Putamen (tissue), 1 donor: ENCODE measurements at places on chromosomes 6 and 20.

DNA sequence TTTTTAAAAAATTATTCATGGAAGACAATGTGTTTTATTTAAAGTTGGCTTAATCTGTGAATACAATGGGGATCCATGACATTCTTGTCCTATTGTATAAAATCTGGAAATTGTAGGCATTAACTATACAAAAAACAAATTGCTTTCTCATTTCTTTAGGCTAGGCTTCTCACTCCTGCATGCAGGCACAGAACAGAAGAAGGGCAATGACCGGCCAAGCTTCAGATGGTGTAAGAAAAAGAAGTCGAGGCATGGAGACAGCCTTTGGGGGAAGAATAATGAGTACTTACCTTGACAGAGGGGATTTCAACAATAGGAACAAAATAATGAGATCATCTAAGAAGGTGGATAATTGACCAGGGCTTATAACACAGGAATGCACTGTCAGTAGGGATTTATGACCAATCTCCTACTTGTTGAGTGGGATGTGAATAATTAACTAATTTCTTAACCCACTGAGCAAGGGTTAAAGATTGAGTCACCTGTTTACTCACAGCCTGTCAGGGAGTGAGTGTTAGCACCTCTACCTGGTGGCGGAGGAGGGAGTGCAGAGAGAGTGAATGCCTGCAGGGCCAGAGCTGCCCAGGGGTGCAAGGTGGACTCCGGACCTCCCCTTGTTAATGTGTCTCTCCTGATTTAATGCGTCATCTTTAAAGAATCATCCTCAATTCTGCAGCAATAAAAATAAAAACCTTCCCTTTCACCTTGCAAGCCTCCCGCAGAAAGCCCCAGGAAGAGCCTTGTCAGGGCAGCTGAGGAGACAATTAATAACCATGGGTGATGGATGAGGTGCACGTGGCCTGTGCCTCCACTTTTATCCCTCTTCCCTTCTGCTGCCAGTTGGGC is 3.9 kb downstream of the SLC22A2 start:
- DNase-seq, result no peak

DNA sequence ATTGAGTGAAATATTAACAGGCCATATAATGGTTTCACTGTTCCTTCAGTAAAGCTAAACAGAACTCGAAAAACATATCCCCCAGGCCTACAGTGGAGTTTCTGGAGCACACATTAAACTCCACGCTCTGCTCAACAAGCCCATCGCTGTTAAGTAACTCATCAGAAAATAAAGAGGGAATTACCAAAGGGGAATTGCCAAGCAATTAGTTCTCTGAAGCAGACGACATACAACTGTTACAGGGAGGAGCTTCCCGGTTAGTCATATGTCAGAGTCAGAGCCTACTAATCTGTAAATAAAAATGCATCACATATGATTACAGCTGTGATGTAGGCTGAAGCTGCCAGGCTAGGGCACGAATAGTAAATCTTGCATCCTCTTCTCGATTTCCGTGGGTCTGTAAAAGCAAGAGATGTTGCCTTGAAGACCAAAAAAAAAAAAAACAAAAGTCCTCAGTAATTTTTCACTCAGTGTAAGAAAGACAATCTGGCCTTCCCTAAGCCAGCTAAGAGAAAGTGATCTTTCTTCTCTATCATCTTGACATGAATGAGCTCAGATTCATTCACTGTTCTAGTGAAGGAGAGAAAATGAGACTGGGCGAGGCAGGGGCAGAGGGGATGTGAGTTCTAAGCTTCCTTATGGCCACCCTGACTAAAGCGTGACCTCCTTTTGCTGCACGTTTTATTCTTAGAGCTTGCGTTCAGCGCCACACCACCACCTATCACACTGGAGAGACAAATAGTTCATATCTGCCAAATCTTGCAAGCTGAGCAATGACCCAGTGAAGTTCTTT is 13.8 kb downstream of the ATXN1 start:
- no peak for DNase-seq

DNA sequence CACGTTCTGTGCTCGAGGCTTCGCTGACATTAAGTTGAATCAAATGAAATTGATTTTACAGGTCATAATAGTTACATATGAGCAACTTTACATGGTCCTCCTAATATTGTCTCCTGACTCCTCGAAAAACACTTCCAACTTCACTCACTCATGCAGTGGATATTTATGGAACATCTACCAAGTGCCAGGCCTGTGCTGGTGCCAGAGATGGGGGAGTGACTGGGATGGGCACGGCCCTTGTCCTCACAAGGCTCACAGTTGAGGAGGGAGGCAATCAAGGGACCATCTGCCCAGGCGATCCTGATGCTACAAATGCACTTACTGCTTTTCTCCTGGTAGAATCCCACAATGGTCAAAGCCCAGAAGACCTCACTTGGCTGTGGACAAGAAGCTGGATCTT is 426.4 kb downstream of the PREX1 start:
- DNase-seq, result no peak

- no peak for DNase-seq
These were observed 91.8 kb downstream of the TRMT11 start for GRCh38 chr6:126077810-126078776.

- DNase-seq, result no peak
These were observed 17.6 kb upstream of the SYNJ2 start for GRCh38 chr6:157964100-157964499.

DNA sequence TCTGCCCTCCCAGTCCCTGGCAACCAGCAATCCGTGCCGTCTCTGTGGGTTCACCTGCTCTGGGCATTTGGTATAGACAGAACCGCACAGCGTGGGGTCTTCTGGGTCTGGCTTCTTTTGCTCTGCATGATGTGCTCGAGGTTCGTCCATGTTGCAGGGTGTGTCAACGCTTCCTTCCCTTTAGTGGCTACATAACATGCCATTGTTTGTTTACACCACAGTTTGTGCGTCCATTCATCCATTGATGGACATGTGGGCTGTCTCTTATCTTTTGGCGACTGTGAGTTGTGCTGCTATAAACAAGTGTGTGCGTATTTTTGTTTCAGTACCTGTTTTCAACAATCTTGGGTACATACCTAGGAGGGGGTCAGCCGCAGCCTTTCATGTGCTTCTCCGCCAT is 149.5 kb upstream of the RPS6KA2 start:
- DNase-seq, result no peak

GRCh38 chr20:49594143-49594930 is 26.4 kb upstream of the PTGIS start:
- DNase-seq, result no peak

GRCh38 chr6:31128093-31128676 is 7.9 kb upstream of the CDSN start:
- peak; percentile 18 for DNase-seq

- DNase-seq, result no peak
These were observed 28.5 kb upstream of the BPIFA2 start for GRCh38 chr20:33139467-33139866.

DNA sequence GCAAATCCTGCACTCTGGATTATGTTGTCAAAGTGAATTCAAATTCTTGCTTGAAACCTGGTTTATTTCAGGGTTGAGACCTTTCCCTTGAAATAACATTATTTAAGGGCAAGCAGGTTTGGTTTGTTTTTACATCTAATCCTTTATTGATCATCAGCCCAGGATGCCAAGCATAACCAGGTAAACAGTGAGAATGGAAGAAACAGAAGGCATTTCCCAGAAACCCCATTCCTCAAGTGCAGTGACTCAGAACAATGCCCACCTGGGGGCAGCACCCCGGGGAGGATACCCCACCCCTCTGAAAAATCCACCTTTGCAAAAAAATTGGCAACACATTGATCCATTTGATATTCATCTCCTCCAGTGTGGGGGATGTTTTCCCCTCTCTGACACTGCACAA is 32.5 kb downstream of the POFUT1 start:
- DNase-seq, result no peak

GRCh38 chr6:21601932-21602390 is 8.4 kb downstream of the SOX4 start:
- no peak for DNase-seq
